ENCODE measurements at places on chromosomes 2 and 18. TPM values are rescaled to one million over a fixed set of nuclear protein-coding genes. Genes with fewer than 3 reads are reported as not detected.

The COL4A4 gene
- polyA plus RNA-seq = 8.9 TPM

The EFEMP1 gene
- 140 TPM for polyA plus RNA-seq

The CCL20 gene
- polyA plus RNA-seq = 0.99 TPM

- no peak for DNase-seq
Observed at GRCh38 chr18:28729321-28729720, 552.4 kb upstream of the CDH2 start.

Data from left lung (tissue), 14 donors.